ENCODE measurements at places on chromosomes 16 and 17.

- DNase-seq: no peak
Measured at GRCh38 chr16:86321491-86321890, 188.8 kb upstream of the FOXF1 start.

- no peak for DNase-seq
Measured at GRCh38 chr17:16352303-16352666, 984 bp downstream of the CENPV start.

- DNase-seq: no peak
Measured at GRCh38 chr17:27892542-27892865, 661 bp downstream of the LYRM9 start.

GRCh38 chr16:59021751-59022150 lies 287.6 kb upstream of the GOT2 start:
- DNase-seq: no peak

GRCh38 chr16:21638573-21638975 lies 13.8 kb downstream of the IGSF6 start:
- no peak for DNase-seq

DNA sequence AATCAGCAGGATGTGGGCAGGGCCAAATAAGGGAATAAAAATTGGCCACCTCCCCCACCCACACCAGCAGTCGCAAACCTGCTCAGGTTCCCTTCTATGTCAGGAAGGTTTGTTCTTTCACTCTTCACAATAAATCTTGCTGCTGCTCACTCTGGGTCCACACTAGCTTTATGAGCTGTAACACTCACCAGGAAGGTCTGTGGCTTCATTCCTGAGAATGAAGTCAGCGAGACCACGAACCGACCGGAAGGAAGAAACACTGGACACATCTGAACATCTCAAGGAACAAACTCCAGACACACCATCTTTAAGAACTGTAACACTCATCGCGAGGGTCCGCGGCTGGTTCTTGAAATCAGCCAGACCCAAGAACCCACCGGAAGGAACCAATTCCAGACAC lies 115.5 kb upstream of the TBX2 start:
- no peak for DNase-seq

DNA sequence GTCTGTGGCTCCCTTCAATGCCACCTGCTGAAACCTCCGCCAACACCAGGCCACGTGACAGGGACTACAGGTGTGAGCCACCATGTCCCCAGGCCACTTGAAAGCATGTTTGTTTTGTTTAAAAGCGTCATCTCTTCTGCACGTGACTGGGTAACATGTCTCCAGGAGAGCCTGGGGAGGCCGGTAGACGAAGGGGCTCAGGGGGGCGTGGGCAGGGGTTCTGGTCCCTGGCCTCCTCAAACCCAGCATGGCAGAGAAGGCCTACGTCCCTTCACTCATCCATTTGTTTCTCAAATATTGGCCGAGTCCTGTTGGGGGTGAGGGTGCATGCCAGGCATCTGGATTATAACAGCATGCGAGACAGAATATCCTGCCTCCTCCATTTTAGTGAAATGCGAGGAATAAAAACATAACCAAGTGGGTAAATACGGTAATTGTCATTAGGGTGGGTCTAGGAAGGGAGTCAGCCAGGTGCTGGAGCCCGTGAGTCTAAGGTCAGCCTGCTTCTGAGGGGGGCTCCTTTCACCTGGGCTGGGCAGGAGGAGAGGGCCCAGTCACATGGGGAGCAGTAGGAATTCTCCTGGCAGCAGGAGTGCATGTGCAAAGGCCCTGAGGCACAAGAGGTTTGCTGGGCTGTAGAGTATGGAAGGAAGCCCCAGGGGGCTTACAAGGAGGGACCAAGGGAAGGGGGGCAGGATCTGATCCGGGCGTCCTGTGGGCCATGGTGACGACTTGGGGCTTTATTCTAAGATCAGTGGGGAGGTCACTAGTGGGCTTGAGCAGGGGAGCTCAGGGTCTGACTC lies 26.8 kb upstream of the CIBAR2 start:
- DNase-seq: no peak

- DNase-seq: no peak
Measured at GRCh38 chr17:29674281-29674680, 51.6 kb upstream of the CORO6 start.

DNA sequence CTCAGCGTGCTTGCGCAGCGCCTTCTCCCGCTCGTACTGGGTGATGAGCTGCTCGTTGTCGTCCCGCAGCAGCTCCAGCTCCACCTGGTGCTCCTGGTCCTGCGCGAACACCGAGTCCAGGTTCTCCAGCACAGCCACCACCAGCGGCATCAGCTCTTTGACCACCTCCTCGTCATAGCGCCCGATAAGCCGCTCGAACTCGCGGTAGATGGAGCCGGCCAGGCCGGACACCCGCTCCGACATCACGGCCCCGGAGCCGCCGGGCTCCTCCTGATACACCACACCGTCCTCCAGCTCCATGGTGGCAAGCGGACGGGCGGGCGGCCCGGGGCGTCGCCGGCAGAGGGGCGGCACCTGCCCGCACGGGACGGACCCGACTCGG lies 320 bp downstream of the SPAG9 start:
- peak; percentile 20 for DNase-seq

DNA sequence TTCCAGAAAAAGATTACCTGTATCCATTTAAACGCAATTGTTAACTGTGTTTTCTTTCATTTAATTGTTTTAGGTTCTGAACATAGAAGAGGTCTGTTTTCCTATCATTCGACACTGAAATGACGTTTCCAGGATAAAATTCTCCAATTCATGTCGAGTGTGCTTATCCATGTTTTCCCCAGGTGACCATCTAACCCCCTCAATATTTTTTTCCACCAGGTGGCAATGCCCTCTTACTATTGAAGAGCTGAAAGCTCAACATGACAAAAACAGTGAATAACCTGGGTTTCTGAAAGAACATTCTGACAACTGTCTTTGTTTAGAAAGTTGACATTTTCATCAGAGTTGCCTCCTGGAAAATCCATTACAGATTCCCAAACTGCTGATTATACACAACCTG lies 948.7 kb downstream of the KCNJ2 start:
- DNase-seq: no peak

- DNase-seq: no peak
Measured at GRCh38 chr17:28912281-28912937, 9.5 kb upstream of the DHRS13 start.

DNA sequence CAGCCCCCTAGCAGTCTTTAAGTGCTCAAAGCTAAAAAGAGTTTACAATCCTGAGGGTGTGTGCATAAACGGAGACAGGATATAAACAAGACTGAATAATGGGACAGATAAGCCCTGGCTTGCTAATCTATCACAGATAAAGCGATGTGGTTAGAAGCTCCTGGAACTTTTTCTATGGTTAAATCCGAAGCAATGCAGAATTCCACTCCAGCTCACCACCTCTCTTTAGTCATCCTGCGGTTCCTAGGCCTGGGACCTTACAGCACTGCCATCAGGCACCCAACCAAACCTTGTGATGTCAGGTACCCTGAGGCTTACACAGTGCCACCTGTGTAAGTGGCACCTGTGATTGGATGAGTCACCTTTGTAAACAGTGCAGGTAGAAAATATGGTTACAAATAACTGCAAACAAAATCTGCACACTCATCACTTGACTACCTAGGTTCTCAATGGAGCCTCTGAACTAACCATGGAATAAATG lies 31.5 kb upstream of the B4GALNT2 start:
- no peak for DNase-seq

GRCh38 chr16:9112166-9112843 lies 20.9 kb downstream of the HAPSTR1 start:
- no peak for DNase-seq

DNA sequence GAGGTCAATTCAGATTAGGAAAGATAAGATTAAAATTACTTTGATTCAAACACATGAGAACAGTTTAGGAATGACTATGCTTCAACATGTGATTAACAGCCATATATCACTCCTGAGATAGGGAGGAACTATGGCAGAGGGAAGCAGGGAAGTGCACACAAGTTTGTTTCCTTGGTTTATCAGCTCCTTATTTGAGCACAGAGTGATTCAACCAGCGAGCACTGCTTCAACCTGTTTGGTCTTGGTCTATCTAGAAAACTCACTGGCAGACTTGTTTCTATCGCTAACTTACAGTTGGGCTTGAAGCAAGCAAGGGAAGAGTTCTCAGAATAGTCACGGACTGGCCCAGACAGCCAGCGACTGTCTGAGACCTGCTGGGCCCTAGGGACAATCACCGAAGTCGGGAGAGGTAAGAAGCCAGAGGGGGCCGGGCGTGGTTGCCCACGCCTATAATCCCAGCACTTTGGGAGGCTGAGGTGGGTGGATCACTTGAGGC lies 23.5 kb downstream of the TUBG1 start:
- no peak for DNase-seq

DNA sequence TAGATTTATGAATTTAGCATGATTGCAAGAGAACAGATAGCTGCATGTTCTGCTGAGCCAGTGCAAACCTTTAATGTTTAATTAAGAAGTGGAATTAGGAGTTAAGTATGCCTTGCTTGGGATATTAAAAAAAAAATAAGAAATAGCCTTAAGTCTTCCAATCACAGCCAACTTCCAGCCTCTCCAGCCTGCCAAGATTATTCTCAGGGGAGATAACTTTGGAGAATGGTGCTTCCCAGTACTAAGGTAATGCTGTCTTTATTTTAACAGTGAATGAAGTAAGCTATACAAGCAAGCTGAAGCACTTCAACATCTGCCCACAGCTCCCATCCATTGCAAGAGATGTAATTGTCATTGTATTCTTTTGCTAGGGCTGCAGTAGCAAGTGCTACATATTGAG lies 389.5 kb upstream of the ASIC2 start:
- DNase-seq: no peak

DNA sequence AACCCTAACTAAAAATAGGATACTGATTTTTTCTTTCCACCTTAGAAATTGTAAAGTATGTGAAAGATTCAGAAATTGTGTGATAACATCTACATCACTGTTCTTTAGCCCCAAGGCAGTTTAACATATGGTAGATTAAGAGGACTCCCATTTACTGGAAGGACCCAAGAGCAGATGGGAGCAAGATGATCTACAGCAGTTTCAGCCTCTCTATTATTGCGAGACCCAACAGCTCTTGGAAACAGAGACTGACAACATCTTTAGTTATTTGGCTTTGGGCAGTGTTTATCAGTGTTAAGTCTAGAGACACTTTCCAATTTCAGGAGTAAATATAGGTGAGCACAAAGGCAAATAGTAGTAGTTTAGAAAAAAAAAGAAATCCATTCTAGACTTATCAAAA lies 124.9 kb upstream of the CORO6 start:
- DNase-seq: no peak

- DNase-seq: no peak
Measured at GRCh38 chr17:1779571-1780131, 17.8 kb downstream of the SERPINF1 start.

GRCh38 chr17:36929851-36930582 lies 7.3 kb upstream of the LHX1 start:
- DNase-seq: no peak

DNA sequence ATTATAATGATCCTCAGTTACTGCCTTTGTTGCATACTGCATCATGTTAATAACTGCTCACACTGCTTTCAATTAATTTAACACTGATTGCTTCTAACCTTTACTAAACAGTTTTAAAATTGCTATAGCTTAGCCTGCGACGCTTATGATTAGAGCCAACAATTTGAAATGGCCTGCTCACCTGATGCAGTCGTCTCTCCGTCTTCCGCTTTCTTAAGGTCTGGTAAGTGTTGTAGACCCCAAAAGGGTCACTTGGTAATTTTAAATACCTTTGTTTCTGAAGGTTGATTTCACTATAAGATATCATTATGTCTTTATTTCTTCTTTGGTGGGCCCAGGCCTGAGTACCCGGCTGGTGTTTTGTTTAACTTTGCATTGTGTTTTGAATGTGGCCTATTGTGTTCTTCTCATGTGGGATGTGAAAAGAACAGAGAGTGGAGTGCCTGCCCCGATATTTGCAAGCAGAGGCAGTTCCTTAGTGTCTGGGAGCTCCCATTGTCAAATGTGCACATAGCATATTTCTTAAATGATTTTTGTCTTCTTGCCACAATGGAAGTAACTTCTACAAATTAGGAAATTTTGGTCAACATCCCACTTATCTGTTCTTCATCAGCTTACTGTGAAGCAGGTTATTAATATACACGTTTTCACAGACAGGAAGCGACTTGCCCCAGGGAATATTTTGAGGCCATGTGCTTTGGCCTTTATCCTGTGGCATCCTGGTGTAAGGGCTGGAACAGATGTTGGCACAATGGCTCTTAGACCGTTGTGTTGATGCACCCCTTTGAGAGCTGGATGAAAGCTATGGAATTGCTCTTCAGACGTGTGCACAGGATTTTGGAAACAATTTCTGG lies 2.9 kb downstream of the PHKB start:
- no peak for DNase-seq

DNA sequence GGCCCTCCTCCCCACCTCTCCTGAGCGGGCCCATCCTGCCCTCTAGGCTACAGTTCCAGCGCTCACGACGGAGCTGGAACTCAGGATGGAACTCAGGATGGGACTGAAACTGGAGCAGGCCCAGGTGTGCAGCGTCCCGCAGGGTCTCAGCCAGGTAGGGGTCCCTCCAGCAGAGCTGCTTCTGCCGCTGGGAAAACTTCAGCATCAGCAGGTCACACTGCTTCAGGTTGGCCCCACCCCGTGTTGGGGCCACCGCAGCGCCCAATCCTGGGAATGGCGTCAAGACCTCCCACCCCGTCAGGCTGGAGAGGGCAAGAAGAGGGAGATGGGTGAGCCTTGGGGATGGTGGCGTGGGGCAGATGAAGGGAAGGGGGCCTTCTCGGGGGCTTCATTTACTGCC lies 62.6 kb upstream of the TMEM97 start:
- DNase-seq: no peak

- no peak for DNase-seq
Measured at GRCh38 chr16:28168991-28169554, 42.7 kb downstream of the XPO6 start.

- DNase-seq: no peak
Measured at GRCh38 chr16:64167936-64168335, 953.9 kb downstream of the CDH11 start.

DNA sequence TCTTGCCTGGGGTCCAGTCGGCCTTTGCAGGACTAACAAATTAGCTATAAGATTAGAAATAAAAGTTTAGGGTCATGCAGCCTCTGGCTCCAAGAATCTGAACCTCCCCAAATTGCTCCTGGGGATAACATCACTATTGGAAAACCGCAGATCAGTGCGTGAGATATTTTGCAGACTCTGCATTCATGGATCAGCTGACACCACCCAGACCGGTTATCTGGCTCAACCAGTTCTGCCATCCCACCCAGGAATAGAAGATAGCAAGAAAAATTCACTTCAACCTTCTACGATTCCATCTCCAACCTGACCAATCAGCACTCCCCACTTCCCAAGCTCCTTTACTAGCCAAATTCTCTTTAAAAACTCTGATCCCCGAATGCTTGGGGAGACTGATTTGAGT lies 4.3 kb upstream of the PGS1 start:
- DNase-seq: no peak

DNA sequence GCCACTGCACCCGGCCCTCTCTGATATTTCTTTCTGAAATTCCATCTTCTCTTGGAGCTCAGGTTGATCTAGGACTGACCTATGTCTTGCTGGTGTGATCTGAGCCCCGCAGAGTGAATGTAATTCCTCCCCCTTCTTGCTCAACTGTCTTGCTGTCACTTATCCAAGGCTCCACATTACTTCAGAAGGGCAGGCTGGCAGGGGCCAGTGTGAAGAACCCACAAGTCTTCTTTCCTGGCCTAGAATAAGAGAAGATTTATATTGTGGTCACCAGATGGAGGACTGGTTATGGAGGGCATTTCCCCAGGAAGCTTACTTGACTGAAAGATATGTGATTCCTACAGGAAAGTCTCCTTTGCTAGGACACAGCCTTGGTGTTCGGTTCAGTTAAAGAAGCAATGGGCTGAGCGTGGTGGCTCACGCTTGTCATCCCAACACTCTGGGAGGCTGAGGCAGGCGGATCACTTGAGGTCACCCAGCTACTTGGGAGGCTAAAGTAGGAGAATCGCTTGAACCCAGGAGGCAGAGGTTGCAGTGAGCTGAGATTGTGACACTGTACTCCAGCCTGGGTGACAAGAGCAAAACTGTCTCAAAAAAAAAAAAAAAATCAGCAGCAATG lies 13.4 kb downstream of the ITGAL start:
- DNase-seq: no peak
